ENCODE measurements at places on chromosomes 3 and 15.

- DNase-seq: no peak
These were observed 34.7 kb downstream of the AADACL2 start for GRCh38 chr3:151768393-151768930.

GRCh38 chr15:28909958-28910500 lies 24.3 kb downstream of the APBA2 start:
- DNase-seq: no peak

DNA sequence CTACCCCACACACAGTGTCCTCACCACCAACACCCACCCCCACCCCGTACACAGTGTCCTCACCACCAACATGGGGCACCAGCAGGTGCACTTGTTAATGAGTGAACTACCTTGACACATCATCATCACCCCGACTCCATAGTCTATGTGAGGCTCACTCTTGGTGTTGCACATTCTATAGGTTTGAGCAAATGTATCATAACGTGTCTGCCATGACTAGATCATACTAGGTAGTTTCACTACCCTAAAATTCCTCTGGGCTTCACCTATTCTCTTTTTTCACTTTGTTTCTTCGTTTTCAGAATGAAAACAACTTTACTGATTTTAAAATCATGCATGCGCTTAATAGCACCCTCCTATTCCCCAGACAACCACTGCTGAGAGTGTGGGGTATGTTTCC lies 102.6 kb upstream of the SLC6A6 start:
- DNase-seq: no peak

DNA sequence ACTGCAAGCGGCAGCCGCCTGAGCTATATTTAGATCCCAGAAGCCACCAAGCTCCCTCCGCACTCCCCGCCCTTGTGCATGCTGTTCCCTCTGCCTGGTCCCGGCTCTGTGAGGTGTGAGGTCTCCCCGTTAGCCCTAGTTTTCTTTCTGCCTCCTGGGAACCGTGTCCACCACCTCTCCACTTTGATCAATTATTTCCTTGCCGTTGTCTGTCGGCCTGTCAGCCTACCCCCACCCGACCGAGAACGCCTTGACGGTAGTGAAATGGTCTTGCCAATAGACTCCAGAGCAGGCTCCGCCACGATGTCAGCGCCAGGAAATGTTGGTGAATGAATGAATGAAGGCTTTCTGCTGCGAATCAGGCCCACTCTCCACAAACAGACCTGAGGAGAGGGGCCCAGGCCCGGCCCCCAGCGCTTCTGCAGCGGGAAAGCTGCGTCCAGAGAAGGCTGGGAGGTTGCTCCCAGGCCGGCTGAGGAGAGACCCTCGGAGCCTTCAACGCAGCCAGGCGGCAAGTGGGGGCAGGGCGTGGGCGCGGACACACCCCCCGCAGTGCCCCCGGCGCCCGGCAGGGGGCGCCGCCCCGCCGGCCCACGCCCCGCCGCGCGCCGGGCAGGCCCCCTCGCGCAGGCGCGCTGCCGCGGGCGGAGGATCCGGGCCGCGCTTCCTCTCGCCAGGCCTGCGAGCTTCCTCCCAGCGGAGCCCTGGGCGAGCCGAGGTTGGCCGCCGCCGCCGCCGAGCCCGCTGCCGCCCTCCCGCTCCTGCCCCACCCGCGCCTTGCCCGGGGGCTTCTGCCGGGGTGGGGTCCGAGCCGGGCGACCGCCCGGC lies at the start of gene CSK:
TSS of gene CSK (plus strand) at position 650 of the 828 bp plus-strand sequence. CDS start 16,218 bp downstream, outside the sequence.
- no peak for DNase-seq

- no peak for DNase-seq
These were observed 70.8 kb downstream of the TMCC1 start for GRCh38 chr3:129822679-129823078.

DNA sequence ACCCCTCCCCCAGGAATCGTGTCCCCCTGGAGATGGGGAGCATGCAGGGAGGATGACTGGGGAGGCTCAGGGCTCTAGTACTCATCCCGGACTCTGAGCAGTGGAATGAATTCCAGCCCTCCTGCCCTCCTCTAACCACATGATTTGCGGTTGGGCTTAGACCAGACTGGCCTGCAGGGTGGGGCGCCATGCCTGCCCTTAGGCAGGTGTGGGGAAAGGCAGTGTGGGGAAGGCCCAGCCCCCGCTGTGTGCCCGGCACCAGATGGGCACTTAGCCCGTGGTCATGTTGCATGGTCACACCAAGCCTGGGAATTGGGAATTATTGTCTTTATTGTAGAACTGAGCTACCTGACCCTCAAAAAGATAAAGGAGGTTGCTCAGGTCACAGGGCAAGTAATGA lies 283.8 kb downstream of the TLE3 start:
- DNase-seq: no peak

All from non-pigmented ciliary epithelial cell (primary cell).